Common myeloid progenitor, CD34-positive (primary cell): ENCODE measurements at places on chromosomes 4 and X.

GRCh38 chr4:156977435-156978160 lies 6.0 kb upstream of the PDGFC start:
- no peak for DNase-seq

DNA sequence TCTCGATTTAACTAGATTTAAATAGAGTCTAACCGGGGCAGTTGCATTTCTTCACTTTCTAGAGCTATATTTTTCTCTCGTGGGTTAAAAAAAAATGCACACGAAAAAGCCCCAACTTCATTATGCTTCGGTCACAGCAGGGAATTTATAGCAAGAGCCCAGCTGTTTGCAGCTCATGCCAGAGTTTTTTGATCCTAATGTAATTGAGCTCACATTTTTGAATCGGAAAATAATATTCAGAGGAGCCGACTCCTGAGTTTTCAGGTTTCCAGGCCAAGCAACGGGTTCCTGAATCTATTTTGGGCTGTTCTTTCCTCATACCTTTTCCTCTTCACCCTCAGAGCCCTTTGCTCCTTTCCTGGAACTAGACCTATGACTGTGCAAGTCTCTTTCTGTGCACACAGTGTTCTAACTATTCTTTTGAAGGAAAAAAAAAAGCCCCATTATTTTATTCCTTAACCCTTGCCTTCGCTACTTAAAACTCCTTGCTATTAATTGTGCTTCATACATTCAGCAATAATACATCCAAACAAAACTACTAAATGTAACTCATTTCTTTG lies 27.5 kb upstream of the ESX1 start:
- DNase-seq, result no peak

DNA sequence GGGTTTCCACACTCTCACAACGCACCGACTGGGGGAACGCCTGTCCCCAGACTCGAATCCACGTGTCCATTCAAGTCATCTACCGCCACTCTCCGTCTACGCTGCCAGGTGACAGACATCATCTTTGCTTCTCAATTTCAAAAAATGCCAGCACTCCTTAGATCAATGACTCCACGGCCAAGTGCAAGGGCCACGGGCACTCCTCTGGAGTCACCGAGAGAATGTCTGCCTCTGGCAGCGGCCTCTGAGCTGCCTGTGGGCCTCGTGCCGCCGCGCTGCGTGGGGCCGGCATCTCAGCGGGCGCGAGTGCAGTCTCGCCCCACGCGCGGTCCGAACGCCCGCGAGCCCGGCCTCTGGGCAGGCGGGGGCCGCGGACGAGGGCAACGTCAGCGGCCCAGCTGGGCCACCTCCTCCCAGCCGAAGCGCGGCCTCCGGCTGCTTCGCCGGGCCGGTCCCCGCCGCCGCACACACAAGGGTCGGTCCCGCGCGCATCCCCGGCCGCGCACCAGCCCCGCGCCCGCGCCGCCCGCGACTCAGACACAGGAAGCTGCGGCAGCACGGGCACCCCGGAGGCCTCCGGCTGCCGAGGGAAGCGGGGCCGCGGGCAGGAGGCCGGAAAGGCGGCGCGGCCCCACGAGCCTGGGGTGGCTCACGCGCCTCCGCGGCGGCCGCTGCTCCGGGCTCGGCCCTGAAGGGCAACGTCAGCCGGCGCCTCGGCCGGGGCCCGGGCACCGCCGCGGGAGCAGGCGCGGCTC lies 450 bp downstream of the ACSL1 start:
- peak; percentile 64 for DNase-seq

GRCh38 chr4:105715692-105716278 lies 7.2 kb downstream of the GSTCD start:
- peak; percentile 39 for DNase-seq

- DNase-seq, result no peak
Measured at GRCh38 chrX:17848545-17849265, 12.4 kb downstream of the RAI2 start.

- no peak for DNase-seq
Measured at GRCh38 chr4:14532436-14532835, 469.8 kb upstream of the CPEB2 start.

- DNase-seq, result no peak
Measured at GRCh38 chr4:113043591-113043990, 5.9 kb upstream of the ANK2 start.

DNA sequence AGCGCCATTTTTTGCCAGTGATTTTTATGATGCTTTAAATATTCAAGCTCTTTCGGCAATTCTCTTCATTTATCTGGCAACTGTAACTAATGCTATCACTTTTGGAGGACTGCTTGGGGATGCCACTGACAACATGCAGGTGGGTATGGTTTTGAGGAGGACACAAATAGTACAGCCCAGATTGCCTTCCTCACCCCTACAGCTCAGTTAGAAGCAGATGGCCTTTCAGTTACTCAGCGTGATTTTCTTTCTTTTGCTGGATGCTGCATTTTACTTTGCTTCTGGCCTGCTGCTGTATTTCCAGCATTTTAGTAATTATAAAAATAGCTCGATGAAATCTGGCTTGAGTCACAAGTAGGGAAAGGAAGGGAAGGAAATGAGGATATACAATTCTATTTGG lies 114.7 kb downstream of the SLC4A4 start:
- no peak for DNase-seq

- no peak for DNase-seq
Measured at GRCh38 chrX:38278682-38279081, 48.6 kb downstream of the RPGR start.

- no peak for DNase-seq
Measured at GRCh38 chrX:41499195-41499594, 52.1 kb downstream of the NYX start.

DNA sequence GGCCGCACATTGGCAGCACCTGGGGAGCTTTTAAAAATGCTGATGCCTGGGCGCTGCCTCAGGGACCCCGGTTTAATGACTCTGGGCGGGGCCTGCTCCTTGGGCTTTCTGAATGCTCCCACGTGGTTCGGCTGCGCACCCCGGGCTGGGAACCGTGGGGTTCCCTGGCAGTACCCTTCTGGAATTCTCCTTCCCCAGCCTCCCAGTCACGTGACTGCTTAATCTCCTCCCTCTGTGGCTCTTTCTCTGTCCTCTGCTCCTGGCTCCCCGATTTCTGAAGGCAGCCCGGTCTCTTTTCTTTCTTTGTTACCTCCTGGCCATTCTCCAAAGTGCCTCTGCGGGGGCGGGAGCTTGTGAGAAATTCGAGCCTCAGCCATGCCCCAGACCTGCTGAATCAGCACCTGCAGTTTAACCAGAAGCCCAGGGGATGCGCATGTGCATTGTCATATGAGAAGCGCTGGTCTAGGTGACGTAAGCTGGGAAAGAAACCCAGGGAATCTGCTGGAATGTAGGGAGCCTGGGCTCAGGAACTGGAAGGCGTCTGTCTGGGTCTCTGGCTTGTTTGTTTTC lies 16.6 kb downstream of the CLCN4 start:
- no peak for DNase-seq

- DNase-seq, result no peak
Measured at GRCh38 chr4:155705664-155706063, 39.0 kb downstream of the GUCY1A1 start.

GRCh38 chrX:23919706-23920320 lies 12.0 kb downstream of the CXorf58 start:
- no peak for DNase-seq

DNA sequence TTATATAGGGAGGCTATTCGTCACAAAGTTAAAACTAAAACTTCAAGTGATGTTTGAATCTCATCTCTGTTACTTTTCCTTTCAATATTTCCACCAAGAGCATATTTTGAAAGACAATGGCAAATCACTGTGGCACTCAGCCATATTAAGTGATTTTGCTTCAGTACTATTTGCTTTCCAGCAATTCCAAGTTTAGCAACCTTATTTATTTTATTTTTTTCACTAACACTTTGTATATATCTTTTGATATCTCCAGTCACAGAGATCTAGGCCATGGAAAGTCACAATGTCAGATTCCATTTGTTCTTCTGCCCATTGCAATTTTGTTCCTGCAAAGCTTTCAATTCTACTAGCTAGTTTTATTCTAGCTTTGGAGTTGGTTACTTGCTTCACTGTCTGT lies 1514.5 kb upstream of the ADGRL3 start:
- no peak for DNase-seq

GRCh38 chr4:153257991-153258390 lies 53.7 kb downstream of the TRIM2 start:
- no peak for DNase-seq

- no peak for DNase-seq
Measured at GRCh38 chrX:13261348-13261747, 58.5 kb downstream of the ATXN3L start.

DNA sequence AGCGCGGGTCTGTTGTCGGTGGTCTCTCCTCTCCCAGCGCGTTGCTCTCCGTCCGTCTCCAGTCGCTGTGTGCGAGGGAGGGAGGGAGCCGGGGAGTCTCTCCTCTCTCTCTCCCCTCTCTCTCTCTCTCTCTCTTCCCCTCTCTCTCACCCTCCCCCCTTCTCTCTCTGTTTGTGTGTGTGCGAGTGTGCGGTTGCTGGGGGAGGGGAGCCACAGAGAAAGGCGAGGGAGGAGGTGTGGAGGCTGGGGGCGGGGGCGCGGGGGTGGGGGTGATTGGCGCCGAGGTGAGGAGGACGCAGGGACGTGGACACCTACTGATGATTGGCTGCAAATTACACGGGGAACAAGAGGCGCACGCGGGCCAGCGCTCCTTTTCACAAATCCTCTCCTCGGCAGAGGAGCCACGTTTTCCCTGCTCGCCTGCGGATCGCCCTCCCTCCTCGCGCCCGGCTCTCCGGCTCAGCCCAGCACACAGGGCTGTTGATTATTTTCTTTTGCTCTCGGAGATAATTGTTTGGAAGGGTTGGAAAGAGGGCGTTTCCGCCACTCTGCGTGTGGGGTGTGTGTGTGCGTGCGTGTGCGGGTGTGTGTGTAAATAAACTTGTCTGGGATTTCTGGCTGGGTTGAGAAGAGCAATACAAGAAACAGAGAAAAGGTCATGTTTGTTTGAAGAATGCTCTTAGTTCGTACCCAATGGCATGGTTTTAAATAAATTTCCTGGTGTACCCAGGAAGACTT lies at the start of gene CXXC4:
CXXC4 (minus strand) TSS at position 73 of the 738 bp plus-strand sequence. CDS start 3,092 bp downstream, outside the sequence.
- peak; percentile 60 for DNase-seq

- no peak for DNase-seq
Measured at GRCh38 chr4:54066088-54066415, 1.6 kb upstream of the CHIC2 start.

DNA sequence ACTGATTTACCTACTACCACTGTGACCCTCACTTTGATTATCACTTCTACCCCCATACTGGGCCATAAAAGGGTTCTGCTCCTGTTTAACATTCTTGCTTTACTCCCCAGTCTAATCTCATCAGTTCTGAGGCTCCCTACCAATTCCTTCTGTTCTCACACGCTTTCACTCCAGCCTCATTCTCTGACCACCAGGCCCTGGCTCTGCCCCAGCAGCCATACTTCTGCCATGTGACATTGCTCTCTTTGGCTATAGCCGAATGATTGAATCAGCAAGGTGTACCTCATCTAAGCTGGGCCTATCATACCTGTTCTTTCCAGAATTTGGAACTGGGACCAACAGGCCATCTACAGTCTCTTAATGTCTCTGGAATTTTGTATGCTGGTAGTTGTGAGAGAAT lies 14.4 kb upstream of the ELF2 start:
- no peak for DNase-seq

DNA sequence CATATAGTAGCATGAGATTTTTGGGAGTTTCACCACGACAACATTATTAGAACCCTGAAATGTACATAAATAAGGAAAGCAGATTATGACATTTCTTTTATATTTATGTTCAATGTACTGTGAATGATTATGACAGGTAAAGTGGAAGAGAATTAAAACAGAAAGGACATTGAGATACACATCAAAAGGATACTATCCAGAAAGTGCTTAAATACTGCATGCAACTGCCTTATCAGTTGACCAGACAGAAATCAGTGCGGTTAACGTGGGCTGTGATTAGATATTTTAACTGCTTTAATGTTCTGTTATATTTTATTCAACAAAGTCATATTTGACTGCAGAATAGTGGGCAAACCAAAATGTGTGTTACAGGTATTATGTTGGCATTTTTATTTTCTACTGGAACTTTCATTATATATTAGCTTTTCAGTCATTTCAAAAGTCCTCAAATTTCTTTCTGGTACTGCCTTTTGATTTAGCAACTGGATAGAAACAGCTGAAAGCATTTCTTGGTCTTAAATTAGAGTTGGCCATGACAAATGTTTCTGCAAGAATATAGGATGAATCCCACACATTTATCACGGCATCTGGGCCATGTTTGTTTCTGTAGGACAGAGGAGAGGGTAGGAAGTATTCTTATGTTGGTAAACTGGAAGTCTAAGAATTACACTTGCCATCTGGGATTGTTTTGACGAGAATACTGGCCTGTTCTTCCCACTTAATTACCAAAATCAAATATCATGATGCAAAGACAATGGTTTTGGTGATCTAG lies 255.2 kb downstream of the SLC39A8 start:
- DNase-seq, result no peak

DNA sequence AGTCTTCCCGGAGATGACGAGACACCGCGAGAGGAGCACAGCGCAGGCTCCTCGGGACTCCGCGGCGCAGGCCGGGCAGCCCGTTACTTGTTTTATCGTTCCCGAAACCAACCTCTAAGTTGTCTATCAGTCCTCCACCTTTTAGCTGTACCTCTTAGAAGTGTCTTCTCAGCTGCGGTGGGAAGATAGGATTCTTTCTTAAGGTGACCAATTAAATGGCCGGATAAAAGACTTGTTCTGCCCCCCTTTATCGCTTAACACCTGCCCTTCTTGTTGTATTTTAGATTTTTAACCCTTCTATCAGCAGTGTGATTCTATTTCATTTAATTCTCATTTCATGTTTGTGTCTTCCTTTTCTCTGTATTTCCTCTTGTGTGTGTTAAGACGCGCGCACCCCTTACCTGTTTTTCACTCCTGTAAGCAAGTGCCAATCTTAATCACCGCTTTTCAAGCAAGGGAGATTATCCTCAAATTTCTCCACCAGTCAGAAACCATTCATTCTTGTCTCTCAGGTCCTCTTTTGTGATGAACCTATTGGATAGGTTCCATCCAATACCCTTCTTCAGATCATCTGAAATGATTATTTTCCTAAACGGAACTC lies at the start of gene SLC9B2:
SLC9B2 (minus strand) TSS at position 15 of the 601 bp plus-strand sequence. CDS start 9,211 bp downstream, outside the sequence.
- peak; percentile 69 for DNase-seq

DNA sequence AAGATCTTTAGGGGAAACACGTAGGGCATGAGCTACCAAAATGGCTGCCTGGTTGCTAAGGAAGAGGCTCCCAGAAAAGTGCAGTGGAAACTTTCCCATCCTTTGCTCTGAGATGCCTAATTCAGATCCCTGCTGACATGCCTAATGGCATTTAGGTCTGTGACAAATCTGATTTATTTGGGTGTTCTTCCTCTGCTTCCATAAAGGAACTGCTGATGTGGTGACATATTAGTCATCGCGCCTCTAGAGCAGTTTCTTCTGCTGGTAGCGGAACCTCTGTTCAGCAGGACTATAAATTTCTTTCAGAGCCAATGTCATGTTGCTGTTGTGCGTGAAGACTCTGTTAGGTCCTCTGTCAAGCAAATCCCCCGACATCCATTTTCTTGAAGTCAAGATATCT lies 310.0 kb downstream of the PDHA2 start:
- peak; percentile 89 for DNase-seq

GRCh38 chr4:55876387-55876786 lies 22.9 kb downstream of the EXOC1 start:
- DNase-seq, result no peak
